ENCODE measurements at places on chromosomes 3 and 15.

GRCh38 chr3:170723241-170723640 lies 137.4 kb upstream of the SLC7A14 start:
- no peak for DNase-seq

- DNase-seq, result no peak
Observed at GRCh38 chr3:14555835-14556234, 15.7 kb upstream of the GRIP2 start.

GRCh38 chr3:45199837-45200648 lies 26.0 kb downstream of the TMEM158 start:
- no peak for DNase-seq

DNA sequence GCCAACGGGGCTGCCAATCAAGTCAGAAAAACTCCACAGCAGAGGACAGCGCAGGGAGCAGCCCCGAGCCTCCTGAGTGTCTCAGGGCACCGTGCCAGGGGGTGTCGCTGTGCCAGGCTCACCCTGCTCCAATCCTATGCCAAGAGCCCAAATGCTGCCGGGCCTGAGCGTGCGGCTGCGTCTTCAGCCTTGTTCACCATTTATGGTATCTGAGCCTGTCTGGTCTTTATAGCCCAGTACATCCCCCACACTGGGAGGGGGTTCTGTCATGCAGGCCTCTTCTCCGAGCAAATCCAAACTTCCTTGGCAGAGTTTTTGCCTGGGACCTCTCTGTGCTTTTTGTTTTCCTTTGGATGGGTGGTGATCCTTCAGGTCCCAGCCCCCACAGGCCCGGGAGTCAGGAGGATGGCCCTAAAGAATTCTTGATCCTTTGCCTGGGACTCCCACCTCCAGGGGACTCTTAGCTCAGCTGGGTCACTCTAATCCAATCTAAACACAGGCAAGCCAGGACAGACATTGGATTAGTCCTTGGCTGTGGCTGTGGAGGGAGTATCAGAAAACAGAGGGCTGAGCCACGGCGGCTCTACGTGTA lies 135.1 kb upstream of the HACD2 start:
- DNase-seq, result no peak

DNA sequence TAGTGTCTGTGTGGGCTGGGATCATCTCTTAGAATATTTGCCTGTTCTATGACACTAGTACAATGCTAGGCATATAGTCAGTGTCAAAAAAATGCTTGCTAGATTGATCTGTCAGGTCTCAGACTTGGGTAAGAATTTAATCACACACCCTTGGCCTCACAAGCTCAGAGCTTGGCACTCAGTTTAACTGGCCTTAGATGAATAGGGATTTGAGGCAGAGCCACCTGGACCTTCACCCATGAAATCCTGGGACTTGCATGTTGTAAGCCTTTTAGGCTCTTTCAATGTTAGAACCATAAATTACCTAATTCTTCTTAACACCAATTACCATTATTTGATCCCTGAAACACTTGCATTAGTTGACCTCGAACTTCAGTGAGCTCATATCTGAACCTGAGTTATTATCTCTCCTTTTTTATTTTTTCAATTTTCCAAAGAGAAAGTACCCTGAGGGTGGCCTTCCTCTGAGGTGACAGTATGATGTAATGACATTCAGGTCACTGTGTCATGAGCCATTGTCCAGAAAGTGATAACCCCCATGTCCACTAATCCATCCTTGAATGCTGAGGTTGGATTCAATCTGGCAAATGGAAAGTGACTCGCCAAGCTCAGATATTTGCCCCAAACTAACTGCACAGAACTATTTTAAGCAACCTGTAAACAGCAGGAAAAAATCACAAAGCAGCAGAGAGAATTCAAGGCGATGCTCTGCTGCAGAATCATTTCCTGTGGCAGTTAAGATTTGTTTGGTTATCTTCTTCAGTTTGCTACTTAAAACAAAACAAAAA lies 615.2 kb upstream of the NR2F2 start:
- DNase-seq, result no peak

- no peak for DNase-seq
Observed at GRCh38 chr15:33963831-33964664, 4.2 kb upstream of the CHRM5 start.

- no peak for DNase-seq
Observed at GRCh38 chr15:48674876-48675275, 29.4 kb upstream of the FBN1 start.

GRCh38 chr3:132650153-132650552 lies 9.5 kb downstream of the ACAD11 start:
- no peak for DNase-seq

- no peak for DNase-seq
Observed at GRCh38 chr3:151800431-151800830, 13.5 kb upstream of the AADAC start.

GRCh38 chr3:129226374-129226773 lies 23.0 kb upstream of the COPG1 start:
- DNase-seq, result no peak

Data from NCI-H187 (cell line).